ENCODE measurements at places on chromosomes 7 and 10. TPM values are rescaled to one million over a fixed set of nuclear protein-coding genes. Genes with fewer than 3 reads are reported as not detected.

The GPR15LG gene
- total RNA-seq = not detected

The LGI1 gene
- total RNA-seq = not detected

The ANKRD30A gene
- total RNA-seq = not detected

The MMD2 gene
- total RNA-seq = not detected

The PAPSS2 gene
- 106 TPM for total RNA-seq

The PNLIP gene
- not detected for total RNA-seq

The NPSR1 gene
- not detected for total RNA-seq

The PRPS1L1 gene
- total RNA-seq = not detected

The DYNC1I1 gene
- 4.0 TPM for total RNA-seq

The ELMO1 gene
- total RNA-seq = 77.8 TPM

The FOXI2 gene
- not detected for total RNA-seq

The KIF11 gene
- 83.2 TPM for total RNA-seq

The BAMBI gene
- 3.2 TPM for total RNA-seq

The PAXIP1 gene
- 17.8 TPM for total RNA-seq

The ARMC3 gene
- total RNA-seq = not detected

The POU6F2 gene
- total RNA-seq = not detected

The WIPF3 gene
- total RNA-seq = not detected

The SRRM3 gene
- 0.80 TPM for total RNA-seq

The TMEM184A gene
- not detected for total RNA-seq

The ADAM22 gene
- total RNA-seq = 0.79 TPM

The GRM3 gene
- not detected for total RNA-seq

The C1QL3 gene
- total RNA-seq = 0.14 TPM

The TUBAL3 gene
- 0.57 TPM for total RNA-seq

The ANKRD61 gene
- total RNA-seq = 0.22 TPM

The GNA12 gene
- 34.9 TPM for total RNA-seq

The LIPJ gene
- not detected for total RNA-seq

The CYP3A4 gene
- not detected for total RNA-seq

The FAM25A gene
- not detected for total RNA-seq
